Neural crest cell (in vitro differentiated cells): ENCODE measurements at places on chromosomes 11 and 22. TPM values are rescaled to one million over a fixed set of nuclear protein-coding genes. Genes with fewer than 3 reads are reported as not detected.
A peak's percentile ranks its signal among the peaks of the same experiment; 100 is the strongest.

GRCh38 chr11:27355575-27356104, 7.4 kb downstream of the CCDC34 start:
- no peak for DNase-seq

- DNase-seq, result no peak
These were observed 1.6 kb downstream of the TRIM68 start for GRCh38 chr11:4606231-4607015.

DNA sequence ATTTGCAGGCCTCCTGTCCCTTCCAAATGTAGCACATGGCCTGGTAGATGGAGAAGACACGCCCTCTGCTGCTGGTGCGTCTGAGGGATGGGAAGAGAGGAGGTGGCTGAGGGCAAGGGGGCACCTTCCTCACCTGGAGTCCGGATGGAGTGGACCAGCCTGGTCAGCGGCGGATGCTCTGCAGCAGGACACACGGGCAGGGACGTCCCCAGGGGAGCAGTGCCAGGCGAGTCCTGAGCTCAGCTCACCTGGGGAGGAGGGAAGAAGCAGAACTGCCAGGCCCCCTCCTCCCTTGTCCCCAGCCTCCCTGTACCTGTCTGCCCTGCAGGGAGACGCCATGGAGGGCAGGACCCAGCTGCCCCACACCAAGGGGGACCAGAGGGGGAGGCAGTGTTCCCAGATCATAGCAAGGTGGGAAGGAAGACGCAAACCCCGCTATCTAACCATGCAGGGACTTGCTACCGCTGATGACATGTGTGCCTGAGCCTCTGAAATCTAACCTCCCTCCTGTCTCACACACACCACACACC, 1495.9 kb downstream of the BRD1 start:
- no peak for DNase-seq

DNA sequence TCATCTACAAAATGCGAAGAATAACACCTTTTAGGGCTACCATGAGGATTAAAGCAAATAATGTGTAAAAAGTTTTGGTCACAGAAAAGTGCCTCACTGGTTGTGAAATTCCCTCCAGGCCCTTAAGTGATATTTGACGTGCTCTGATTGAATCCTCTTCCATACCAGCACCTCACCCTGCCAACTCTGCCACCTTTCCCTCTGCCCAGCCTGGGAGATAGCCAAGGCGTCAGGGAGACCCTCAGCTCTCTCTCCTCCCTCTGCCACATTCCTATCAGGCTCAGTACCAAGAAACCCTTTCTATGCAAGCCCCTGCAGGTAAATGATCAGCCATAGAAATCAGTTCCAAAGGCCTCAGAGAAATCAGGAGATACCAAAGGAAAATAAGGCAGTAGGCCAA, 21.4 kb downstream of the PLEKHA7 start:
- DNase-seq, result no peak

GRCh38 chr22:36512333-36512732, 5.5 kb upstream of the FOXRED2 start:
- DNase-seq, result no peak

GRCh38 chr22:24994070-24994763, 41.7 kb downstream of the KIAA1671 start:
- DNase-seq, result no peak

RAPSN gene
- 0.16 and 0.50 TPM in 2 replicates for total RNA-seq

- DNase-seq, result no peak
These were observed 68.3 kb downstream of the CHST1 start for GRCh38 chr11:45597097-45597496.

- DNase-seq, result no peak
These were observed 1377.4 kb downstream of the BRD1 start for GRCh38 chr22:48450188-48450825.

- no peak for DNase-seq
These were observed 10.5 kb upstream of the MFNG start for GRCh38 chr22:37496651-37497050.

DEFB108B gene
- total RNA-seq, result not detected in 2 replicates

- DNase-seq, result no peak
These were observed 73.4 kb downstream of the NCAM1 start for GRCh38 chr11:113034576-113034975.

GRCh38 chr11:16791191-16791961, 52.9 kb downstream of the C11orf58 start:
- no peak for DNase-seq

- peak; percentile 66 for DNase-seq
These were observed 7.5 kb downstream of the P2RX3 start for GRCh38 chr11:57345555-57346211.

- no peak for DNase-seq
These were observed 27.5 kb downstream of the ADAMTS8 start for GRCh38 chr11:130400781-130401483.

TNNT3 gene
- total RNA-seq, result not detected in 2 replicates

GUCY1A2 gene
- 3.7 and 4.0 TPM in 2 replicates for total RNA-seq

- DNase-seq, result no peak
These were observed 6.1 kb downstream of the SMIM45 start for GRCh38 chr22:41957941-41958556.
